ENCODE measurements at places on chromosomes 5 and 9. TPM values are rescaled to one million over a fixed set of nuclear protein-coding genes. Genes with fewer than 3 reads are reported as not detected.

The CSF2 gene
- not detected for total RNA-seq

The ANKRD34B gene
- total RNA-seq, result 0.31 TPM

The SV2C gene
- 1.9 TPM for total RNA-seq

The SMIM33 gene
- not detected for total RNA-seq

The BTNL8 gene
- total RNA-seq, result not detected
